Activated naive CD4-positive, alpha-beta T cell treated with anti-CD3 and anti-CD28 coated beads for 36 hours (primary cell): ENCODE measurements at places on chromosomes 16 and 17.

- DNase-seq = no peak
Measured at GRCh38 chr17:16294560-16294959, 58.7 kb downstream of the CENPV start.

DNA sequence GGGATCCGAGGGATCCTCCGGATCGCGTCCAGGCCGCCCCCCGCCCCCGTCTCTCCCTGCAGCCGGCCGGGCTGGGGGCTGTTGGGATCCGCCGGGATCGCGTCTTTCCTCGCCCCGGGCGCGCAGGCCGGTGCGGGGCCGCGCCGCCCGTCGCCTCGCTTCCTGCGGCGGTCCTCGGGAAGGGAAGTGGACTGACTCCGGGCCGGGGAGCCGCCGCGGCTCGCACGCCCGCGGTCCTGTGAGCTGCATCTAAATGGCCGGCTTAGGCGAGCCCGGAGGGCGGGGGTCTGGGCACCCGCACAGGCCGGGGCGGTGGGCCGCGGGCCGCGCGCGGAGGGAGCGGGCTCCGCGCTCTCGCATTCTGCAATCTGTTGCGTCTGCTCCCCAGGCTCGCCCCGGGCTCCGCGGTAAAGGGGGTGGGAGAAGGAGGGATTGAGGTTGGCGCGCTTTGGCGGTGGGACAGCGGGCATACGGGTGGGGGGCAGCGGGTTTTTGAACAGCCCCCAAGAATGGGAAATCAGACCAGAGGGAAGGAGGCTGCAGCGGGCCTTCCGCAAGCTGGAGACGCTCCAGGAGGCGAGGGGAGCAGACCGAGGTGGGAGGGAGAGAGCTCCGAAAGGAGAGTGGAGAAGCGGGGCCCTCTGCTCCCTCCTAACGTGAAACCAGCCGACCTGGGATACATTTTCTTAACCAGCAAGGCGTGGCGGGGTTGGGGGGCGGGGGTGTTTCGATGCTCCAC lies 2.2 kb downstream of the TMEM132E start:
- no peak for DNase-seq

DNA sequence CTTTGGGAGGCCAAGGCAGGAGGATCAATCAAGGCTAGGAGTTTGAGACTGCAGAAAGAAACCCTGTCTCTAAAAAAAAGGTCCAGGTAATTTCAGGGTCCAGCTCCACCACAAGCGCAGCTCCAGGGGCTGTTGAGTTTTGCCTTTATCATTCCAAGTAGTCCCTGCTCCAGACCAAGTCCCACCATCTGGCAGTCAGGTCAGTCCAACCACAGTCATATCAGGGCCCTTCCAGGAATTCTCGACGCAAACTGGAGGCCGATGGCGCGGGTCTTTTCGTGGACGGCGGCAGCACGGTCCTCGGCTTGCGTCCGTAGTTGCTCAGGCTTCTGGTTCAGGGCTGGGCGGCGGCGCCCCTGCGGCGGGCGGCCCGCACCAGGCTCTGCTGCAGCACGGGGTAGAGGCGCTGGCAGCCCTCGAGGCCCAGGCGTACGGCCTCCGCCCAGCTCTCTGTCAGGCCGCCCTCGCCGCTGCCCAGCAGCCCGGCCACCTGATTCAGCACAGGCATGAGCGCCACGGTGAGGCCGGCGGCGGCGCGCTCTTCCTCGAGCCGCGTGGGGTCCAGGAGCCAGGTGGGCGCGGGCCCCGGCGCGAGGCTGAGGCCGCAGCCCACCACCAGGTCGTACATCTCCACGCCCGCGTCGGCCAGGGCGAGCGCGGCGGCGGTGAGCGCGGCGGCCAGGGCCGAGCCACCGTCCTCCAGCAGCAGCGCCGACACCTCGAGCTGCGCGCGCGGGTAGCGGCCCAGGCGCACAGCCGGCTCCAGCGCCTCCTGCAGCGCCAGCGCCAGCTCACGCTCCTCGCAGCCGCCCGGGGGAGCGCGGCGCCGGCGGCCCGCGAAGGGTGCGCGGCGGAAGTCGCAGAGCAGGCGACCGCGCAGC lies 752 bp downstream of the EXOSC6 start:
- DNase-seq = peak; percentile 37

- DNase-seq = no peak
Measured at GRCh38 chr16:88758227-88758943, 26.6 kb downstream of the PIEZO1 start.

DNA sequence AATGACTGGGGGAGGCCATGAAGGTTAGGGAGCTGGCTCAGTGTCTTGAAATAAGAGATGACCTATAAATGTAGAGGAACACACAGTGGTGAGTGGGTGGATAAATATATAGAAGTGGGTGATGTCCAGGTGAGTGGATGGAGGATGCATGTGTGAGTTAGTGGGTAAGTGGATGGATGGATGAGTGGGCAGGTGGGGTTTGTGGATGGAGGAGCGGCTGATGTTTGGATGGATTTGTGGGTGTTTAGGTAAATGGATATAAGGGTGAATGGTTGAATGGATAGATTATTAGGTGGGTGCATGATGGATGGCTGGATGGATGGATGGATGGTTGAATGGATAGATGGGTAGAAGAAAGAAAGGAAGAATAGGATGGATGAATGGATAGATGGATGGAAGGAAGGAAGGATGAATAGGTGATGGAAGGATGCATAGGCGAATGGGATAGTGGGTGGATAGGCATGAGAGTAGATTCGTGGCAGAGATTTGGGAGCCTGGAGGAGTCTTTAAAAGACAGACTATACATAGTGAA lies 19.1 kb upstream of the TAC4 start:
- no peak for DNase-seq

DNA sequence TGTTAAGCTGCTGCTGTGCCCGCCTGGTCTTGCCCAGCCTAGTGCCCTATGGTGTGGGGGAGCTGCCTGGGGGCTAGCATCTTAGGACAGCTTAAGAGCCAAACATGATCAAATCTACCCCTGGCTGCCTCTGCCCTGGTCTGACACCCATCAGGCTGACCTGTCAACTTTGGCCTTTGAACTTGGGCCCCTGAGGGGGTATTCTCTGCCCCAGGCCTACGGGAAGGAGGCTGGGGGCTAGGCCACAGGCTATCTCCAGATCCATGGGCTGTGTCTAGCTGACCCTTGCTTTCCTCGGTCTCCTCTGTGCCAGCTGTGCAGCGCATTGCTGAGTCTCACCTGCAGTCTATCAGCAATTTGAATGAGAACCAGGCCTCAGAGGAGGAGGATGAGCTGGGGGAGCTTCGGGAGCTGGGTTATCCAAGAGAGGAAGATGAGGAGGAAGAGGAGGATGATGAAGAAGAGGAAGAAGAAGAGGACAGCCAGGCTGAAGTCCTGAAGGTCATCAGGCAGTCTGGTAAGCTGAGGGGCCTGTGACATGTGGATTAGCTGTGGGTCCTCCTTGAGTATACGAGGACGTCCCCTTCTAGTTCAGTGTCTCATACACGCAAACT lies 3.3 kb upstream of the STARD3 start:
- DNase-seq = no peak

GRCh38 chr17:20307326-20307910 lies 159.9 kb downstream of the LGALS9B start:
- DNase-seq = no peak

DNA sequence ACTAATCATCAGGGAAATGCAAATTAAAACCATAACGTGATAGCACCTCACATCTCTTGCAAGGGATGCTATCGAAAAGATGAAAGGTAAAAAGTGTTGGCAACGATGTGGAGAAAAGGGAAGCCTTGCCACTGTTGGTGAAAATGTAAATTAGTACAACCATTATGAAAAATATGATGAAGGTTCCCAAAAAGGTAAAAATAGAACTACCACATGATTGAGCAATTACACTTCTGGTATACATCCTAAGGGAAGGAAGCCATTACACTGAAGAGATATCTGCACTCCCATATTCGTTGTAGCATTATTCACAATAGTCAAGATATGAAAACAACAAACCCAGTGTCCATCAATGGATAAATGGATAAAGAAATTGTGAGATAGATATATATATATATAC lies 21.5 kb downstream of the ABCA10 start:
- no peak for DNase-seq

DNA sequence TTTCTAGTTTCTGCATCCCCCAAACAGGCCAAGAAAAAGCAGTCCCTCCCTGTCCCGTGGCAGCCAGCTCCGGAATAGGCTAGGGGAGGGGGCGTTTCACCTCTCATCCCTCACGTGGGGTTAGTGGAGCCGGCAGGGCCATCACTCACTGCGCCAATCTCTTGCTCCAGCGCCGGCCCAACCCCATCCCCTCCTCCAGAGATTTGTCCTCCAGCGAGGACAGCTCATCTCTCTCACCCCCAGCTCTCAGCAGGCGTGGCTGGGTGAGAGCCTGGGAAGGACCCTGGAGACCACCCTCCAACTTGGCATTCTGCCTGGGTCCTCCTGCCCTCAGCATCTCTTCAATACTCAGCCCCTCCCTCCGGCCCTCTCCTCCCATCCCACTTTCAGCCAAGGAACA lies 74.1 kb downstream of the TMEM132E start:
- no peak for DNase-seq

- no peak for DNase-seq
Measured at GRCh38 chr17:68627956-68628575, 26.9 kb upstream of the FAM20A start.

- no peak for DNase-seq
Measured at GRCh38 chr16:76639685-76640289, 362.6 kb downstream of the CNTNAP4 start.

- DNase-seq = no peak
Measured at GRCh38 chr17:41737680-41738023, 3.2 kb upstream of the HAP1 start.

DNA sequence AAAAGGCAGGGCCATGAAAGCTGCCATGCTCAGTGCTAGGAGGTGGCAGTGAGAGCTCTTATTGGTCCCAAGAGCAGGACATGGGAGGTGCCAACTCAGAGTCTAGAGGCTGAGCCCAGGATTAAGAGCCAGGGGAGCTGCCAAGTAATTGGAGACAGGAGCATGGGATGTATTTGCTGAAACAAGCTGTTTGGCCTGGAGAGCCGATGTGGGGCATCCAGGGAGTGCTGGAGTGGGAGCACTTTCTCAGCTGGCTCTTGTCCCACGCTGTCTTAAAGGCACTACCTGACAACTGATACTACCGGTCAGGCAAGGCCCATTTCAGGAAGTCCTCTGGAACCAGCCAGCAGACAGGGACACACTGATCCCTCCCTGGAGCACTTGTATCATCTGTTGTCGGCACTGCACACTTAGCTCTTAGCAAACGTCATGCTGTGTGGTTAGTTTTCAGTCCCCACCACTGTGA lies 19.3 kb downstream of the ANKFN1 start:
- no peak for DNase-seq

GRCh38 chr16:2465653-2466415 lies 5.3 kb upstream of the NTN3 start:
- no peak for DNase-seq

DNA sequence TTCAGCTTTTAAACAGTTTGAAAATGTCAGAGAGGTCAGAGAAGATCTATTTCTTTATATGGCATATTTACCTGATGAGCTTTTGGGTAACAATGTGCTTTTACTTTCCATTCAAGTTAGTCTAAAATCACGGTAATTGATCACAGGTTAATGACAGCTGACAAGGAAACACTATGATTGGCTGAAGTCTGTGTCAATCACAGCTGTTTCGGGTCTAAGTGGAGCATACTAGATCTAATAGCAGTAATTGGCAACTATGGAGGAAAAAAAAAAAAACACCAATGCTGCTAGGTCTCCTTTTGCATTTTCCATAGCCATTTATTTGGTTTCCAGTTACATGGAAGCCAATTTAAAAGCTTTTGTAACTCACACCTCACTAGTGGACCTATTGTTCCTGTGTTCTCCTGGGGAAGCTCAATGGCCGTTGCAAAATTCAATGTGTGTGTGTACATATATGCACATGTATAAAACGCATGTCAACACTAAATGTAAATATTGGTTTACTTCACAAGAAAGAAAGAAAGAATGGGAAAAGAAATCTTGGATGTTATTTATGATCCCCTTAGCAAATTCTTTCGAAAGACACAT lies 568.3 kb upstream of the ZFHX3 start:
- DNase-seq = no peak

GRCh38 chr17:30224419-30224960 lies 11.0 kb downstream of the SLC6A4 start:
- no peak for DNase-seq

DNA sequence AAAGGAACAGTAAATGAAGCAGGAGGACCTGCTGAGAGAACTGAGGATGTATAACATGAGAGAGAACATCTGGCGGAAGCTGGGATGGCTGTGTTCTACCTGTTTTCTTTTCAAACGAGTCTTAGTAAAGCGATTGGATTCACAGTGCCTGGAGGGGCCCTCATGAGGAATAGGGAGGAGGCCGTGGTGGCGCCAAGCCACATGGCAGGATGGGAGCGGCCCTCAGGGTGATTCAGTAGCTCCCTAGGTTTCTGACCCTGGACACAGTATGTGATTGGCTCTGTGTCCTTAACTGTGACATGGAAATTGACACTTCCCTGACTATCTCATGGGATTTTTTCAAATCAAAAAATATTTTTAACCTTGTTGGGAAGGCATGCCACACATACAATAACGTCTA lies 32.1 kb downstream of the USP43 start:
- no peak for DNase-seq

DNA sequence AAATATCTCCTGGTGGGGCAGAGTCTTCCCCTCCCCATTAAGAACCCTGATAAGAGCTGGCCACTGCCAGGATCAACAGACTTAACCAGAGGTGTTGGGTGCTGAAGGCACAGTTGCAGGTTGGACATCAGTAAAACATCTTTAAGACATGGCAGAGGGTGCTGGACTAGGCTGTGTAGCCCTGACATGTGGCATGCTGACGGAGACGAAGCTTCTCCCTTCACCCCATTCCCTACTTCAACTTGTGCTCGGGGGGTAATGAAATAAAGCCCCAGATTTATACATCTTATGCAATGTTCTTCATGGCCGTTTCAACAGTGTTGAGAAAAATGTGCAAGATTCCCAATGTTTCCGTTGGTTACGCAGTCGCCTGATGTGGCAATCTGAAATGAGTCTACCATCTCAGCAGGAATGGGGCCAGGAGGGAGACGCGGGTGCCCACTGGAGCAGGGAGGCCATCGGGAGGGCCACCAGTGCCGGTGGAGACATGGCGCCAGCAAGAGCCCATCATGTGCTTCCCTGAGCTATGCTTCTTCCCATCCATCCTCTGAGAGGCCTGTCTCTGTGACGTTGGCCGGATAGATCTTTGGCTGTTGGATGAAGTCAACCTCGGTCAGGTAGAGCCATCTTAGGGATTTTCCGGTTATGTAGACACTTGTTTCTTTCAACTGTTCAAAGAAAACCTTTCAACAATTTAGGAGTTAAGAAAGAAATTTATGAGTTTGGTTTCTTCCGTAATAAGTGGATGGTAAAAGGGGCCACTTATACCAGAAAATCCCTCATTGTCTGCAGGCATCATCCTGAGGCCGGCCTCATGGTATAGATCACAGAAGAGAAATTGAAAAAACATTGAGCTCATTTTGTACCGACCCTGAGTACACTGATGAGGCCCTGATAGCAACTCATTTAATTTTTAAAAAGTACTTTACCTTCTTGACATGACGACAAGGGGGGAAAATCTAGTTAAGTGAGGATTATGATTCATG lies 6.4 kb downstream of the IRF8 start:
- DNase-seq = no peak

DNA sequence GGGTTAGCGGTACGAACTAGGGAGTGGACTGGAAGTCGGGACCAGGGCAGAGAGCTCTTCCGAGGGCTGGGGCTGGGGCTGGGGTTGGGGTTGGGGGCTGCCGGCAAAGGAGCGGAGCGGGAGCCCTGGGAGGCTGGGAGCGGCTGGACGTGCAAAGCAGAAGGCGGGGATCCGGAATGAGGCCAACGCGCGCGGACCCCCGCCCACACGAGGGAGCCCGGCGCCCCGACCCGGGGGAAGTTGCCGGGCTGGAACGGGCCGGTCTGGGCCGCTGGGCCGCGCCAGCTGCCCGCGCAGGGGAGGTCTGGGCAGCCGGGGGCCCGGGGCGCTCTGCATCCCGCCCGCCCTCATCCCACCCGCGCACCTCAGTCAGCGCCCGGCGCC lies 323 bp downstream of the ST3GAL2 start:
- no peak for DNase-seq
